ENCODE measurements at places on chromosomes 1 and 21.

DNA sequence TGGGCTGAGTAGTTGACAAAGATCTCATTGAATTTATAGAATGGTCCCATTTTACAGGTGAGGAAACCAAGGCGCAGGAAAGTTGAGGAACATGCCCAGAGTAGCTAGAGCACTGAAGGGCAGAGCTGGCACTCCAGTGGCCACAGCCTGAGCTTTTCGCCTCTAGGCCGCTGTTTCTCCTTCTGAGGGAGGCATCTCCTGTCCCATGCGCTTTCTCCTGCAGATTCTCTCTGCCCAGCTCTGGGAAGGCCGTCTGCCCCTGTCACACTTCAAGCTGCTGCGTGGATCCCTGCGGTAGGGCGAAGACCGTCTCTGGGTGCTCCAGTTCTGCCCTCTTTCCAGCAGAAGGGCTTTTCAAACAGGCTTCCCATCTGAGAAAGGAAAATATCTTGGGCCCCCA is 159.9 kb downstream of the ACTL8 start:
- no peak for DNase-seq

GRCh38 chr1:87972811-87973210 is 644.1 kb downstream of the LMO4 start:
- DNase-seq, result no peak

- no peak for DNase-seq
Observed at GRCh38 chr21:36446301-36446700, 33.6 kb downstream of the CLDN14 start.

DNA sequence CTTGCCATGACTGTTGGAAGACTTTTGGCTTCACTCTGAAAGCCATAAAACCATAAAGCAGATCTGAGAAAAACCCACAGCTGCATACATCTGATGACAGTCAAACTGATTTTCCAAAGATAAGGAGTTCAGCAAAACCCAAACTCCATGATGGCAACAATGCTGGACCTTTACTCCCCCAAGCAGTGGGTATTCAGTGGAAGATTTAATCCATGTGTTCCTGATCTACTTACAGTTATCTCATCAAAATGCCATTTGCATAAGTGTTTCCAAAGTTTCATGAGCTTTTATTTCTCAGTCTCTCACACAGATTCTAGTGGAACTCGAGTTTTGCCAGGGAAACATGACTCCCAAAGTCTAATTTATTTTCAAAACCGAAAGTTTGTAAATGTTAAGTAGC is 184.9 kb downstream of the ZC3H11B start:
- DNase-seq, result no peak

- DNase-seq, result no peak
Observed at GRCh38 chr1:217363319-217363718, 267.6 kb downstream of the GPATCH2 start.

GRCh38 chr1:26239936-26240335 is 5.9 kb downstream of the CEP85 start:
- no peak for DNase-seq

DNA sequence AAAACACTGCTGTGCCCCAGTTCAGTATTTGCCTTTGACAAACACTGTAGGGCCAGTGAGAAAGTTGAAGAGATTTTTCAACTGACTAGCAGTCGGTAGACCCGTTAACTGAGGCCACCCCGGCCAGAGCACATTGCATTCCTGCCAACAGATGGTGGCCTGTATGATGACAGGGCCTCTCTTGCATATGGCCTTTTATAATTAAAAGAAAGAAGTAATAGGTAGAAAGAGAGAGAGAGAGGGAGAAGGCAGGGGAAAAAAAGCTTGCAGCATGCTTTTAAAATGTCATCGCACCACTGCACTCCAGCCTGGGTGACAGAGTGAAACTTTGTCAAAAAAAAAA is 4.7 kb upstream of the C1orf174 start:
- no peak for DNase-seq

DNA sequence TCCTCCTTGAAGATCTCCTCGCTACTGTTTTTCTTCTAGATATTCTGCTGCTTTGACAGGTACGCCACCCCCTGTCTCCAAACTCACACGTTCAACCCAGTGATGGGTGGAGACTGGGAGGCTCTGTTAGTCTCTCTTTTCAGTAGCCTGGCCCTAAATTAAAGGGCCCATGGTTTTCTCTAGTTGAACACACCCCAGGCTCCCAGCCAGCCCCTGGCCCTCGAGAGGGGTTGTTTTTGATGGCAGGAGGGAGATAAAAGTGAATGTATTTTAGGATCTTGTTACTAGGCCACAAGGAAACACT is 21.6 kb upstream of the CLDN14 start:
- DNase-seq, result no peak

DNA sequence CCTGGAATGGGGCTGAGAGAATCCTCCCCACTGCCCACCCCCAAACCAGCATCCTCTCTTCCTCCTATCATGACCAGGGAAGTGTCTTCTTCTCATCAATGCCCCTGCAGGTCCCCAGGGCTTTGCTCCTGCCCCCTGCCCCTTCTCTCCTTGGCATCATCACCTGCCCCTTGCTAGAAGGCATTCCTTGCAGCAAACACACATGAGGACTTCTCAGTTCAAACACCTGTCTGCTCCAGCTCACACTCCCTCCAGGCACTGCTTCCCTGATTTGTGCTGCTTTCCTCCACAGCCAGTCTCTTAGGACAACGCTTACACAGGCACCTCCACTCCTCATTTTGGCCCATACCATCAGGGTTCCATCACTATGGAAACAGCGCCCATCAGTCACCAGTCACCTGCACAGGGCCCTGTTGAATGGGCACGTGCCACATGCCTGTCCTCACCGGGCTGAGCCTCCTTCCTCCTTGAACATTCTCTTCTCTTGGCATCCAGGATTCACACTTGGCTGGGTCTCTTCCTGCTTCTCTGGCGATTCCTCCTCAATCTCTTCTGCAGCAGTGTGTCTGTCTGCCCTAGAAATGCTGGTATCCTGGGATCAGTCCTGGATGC is 81.9 kb upstream of the EDN2 start:
- no peak for DNase-seq

GRCh38 chr1:39720094-39720999 is 18.3 kb upstream of the PPIE start:
- no peak for DNase-seq

- DNase-seq, result no peak
Observed at GRCh38 chr1:34710812-34711211, 44.0 kb upstream of the GJB5 start.

GRCh38 chr1:30232288-30232899 is 491.0 kb downstream of the MATN1 start:
- no peak for DNase-seq

GRCh38 chr1:23263380-23263887 is 46.1 kb upstream of the HTR1D start:
- DNase-seq, result no peak

DNA sequence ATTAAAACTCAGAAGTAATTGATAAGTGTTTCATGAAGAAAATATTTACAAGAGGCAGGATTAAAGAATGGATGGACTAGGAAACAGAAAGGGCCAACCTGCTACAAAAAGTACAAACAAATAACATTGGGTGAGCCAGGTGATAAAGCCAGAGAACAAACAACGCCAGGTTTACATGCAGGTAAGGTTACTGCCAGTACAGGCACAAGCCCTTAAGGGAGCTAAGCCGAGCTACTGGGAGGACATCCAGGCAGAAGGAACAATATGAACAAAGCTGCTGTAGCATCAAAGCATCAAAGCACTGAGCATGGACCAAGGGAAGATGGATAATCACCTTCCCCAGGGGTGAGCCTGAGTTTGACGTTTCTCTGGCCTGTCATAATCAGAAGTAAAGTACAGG is 380.7 kb downstream of the SEC16B start:
- DNase-seq, result no peak

- no peak for DNase-seq
Observed at GRCh38 chr1:35062518-35063196, 16.5 kb upstream of the ZMYM1 start.

DNA sequence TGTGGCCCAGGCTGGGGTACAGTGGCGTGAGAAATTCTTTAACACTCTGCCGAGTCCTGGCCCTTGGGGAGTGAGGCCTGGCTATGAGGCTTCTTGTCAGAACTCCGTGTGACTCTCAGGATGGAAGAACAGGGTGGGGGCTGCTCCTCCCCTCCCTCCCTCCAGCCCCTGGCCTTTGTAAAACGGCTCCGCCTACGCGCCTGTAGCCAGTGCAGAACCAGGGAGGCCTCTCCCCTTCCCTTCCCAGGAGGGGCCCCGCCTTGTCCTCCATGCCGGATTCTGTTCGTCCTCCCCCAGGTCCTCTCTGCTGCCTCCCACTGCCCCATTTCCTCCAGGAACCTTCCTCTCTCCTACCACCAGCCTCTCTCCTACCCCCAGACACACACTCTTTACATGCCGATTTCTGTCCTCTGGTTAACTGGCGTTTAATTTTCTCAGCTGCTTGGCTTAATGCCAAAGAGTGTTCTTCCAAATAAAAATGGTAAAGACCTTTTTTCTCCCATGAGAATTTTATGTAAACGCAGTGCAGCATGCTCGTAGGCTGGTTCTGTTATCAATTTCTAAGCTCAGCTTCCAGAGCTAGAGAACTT is 21.0 kb downstream of the PDE9A start:
- no peak for DNase-seq

DNA sequence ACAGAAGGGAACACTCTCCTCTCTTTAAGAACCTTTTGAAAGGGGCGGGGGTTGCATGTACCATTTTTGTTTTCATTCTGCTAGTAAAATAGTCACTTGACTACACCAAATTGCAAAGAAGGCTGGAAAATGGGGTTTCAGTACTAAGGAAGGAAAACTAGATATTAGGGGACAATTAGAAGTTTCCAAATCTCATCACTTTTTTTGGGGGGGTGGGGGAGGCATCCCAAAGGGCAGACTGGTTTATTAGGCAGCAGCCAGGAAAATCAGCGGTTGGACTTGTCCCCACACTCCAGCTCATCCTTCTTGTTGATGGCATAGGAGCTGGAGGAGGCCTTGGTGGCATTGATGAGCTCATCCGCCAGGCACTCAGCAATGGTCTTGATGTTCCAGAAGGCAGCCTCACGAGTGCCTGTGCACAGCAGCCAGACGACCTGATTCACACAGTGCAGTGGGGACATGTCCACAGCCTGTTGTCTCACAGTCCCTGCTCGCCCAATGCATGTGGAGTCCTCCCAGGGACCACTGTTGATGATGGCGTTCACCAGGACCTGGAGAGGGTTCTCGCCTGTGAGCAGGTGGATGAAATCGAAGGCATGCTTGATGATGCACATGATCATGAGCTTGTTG is 1.7 kb upstream of the TMEM50B start:
- no peak for DNase-seq

DNA sequence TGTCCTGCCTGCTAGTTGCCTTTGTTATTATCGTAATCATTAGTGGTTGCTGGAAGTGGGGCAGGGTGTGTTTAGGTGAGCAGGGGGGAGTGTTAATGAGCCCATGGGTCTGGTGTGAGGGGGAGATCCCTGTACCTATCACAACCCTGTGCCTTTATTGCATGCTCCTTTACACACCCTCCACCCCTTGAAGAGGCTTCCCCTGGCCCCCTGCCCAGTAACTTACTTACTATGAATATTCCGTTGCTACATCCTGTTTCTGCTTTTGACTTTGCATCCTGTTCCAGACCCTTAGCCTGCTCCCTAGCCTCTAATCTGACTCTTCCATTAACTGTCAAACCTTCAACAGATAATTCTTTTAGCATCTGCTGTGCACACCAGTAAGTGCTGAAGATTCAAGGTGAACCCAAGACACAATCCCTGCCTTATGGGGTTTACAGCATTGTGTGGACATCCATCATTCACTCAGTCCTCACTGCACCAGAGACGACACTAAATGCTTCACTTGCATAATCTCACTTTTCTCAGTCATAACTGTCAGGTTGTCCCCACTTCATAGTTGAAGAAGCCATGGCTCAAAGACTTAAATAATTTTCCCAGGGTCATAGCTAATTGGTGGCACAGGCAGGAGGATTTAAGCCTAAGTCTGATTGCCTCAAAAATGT is 47.9 kb downstream of the CDC7 start:
- no peak for DNase-seq

- DNase-seq, result no peak
Observed at GRCh38 chr1:213969958-213970555, 17.7 kb upstream of the PROX1 start.

DNA sequence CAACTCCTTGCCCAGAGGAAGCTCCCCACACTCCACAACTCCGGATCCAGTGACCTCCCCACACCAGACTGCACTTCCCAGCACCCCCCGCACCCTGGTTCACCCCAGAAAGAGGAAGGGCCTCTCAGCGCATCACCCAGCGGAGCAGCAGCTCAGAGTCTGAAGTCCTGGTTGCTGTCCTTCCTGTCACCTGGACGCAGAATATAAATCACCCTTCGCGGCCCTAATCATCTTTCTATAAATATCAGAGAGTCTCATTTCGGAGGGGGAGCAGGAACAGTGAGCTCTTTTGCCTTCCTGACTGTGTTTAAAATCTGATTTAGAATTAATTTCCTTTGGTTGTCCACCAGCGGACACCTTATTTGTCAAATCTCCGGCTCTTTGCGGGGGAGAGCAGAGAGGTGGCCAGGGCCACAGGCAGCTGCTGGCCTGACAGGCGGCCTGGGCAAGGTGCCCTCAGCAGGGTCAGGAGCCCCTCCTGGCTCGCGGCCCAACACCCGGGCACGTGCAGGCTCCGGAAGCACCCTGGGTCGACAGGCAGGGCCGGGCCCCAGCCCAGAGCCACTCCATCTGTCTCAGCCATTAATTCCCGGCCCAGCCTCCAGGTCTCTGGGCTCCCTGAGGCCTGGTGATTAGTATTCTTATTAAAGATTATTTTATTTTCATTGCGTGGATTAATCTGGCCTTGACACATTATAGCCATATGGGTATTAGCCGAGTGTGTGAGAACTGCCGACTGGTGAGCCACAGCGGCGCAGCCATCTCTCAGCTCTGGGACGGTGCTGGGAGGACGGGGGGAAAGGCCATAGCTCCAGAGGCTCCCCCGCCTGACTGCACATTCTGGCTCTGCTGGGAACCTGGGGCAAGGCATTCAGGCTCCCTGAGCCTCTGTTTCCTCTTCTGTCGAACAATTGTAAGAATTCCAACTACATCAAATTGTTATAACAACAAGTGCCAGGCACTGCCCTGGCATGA is 19.7 kb downstream of the EPHA8 start:
- DNase-seq, result no peak

DNA sequence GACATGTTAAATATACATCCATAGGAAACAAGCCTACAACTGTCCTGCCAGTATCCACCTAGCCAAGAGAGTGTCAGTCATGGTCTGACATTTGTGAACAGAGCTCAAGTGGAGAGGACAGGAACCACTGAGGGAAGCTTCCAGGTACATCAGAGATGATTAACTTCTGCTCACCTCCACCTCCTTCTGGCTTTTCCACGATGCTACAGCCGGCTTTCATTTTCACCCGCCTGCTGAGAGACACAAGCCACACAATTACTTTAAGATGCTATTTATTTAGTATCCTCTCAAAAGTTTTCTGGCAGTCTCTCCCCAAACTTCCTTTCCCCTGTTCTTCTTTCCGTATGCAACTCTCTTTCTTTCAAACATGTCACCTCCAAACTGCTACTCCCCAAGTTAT is 2.1 kb downstream of the ETV3 start:
- DNase-seq, result no peak

- DNase-seq, result no peak
Observed at GRCh38 chr1:221998781-221999180, 256.9 kb upstream of the DUSP10 start.
